ENCODE measurements at places on chromosomes 7 and 10.

DNA sequence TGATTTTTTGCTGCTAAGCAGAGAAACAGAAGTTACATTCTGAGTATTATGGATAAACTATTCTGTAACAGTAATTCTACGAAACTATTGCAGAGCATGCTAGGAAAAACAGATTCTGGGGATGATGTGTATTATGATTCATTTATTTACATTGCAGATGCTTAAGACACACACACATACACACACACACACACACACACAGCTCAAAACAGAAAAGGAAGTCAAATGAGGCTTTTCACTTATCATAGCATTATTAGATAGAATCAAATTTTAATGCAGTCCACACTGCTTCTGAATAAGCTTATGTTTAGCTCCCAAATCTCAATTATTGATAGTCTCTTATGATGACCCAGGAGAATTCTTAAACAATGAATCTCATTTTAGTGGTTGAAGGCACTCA is 307.2 kb downstream of the HGF start:
- DNase-seq: no peak

DNA sequence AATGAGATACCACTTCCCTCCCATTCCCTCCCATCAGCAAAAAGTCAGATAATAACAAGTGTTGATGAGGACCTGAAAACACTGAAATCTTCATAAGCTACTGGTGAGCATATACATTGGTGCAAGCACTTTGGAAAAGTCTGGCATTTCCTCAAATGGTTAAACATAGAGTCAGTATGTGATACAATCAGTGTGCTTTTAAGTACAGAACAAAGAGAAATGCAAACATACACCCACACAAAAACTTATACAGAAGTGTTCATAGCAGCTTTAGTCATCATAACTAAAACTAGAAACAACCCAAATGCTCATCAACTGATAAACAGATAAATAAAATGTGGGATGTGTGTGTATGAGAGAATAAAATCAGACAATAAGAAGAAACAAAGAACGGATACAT is 261.9 kb downstream of the ELMO1 start:
- no peak for DNase-seq

- DNase-seq: no peak
Measured at GRCh38 chr7:20358762-20359282, 28.1 kb downstream of the ITGB8 start.

DNA sequence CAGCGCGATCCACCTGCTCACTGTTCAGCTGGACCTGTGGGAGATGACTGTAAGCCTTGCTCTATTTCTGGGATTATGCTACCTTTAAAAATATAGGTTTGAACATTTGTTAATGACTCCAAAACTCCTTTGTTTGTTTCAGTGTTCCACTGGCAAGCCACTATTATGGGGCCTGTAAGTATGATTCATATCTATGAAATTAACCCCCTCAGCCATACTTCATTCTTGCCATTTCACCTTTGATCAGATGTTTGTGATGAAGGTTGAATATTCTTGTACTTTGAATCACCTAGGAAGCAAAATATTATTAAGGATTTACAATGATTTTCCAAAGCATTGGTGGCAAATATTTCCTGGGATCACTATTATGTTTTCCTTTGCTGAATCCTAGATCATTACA is 23.9 kb upstream of the TFAM start:
- no peak for DNase-seq

- no peak for DNase-seq
Measured at GRCh38 chr10:1573334-1573969, 163.9 kb downstream of the ADARB2 start.

GRCh38 chr7:91169830-91170191 is 94.4 kb upstream of the FZD1 start:
- no peak for DNase-seq

- DNase-seq: no peak
Measured at GRCh38 chr7:85186521-85187241, at the start of gene SEMA3D. TSS of gene SEMA3D (minus strand) at chr7:85187056. CDS start at chr7:85121891, 65,165 bp downstream.

DNA sequence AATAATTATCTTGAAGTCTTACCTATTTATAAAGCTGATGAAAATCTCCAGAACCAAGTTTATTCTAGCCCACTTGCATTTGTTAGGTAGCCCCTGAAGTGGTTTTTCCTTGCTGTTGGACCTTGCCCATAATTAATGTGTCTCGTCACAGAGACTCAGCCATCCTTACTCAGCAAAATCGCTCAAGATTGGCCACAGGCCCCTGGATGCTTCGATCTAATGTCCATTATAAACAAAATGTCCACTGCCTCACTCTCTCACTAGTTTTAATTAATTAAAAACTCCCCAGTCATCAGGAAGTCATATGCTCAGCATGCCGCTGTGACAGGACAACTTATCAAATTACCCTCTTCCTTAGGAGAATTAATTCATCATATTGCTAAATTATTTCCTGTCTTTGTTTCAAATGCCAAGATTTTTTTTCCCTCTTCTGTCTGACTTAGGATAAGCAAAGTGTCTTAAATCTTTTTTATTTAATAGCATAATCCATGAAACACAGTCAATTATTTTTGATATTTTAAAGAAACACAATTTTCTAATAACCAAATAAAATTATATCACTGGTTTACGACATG is 126.8 kb upstream of the PCLO start:
- DNase-seq: no peak

DNA sequence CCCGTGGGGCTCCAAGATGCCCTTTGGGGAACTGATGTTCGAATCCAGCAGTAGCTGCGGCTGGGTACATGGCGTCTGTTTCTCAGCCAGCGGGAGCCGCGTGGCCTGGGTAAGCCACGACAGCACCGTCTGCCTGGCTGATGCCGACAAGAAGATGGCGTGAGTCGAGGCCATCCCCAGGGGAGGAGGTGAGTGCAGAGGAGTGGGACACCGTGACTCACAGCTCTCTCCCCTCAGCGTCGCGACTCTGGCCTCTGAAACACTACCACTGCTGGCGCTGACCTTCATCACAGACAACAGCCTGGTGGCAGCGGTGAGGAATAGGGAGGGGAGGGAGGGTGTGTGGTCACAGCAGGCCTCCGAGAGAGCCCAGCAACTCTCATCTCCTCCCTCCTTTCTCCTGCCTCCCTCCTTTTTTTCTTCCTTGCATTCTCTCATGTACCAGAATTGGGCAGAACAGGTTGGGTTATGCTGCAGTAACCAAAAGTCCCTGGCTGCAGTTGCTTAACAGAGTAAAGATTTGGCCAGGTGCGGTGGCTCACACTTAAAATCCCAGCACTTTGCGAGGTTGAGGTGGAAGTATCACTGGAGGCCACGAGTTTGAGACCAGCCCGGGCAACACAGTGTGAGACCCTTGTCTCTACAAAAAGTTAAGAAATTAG is 16.5 kb downstream of the ARPC1B start:
- no peak for DNase-seq

GRCh38 chr7:155979566-155979965 is 167.3 kb upstream of the SHH start:
- no peak for DNase-seq

- DNase-seq: no peak
Measured at GRCh38 chr7:42662862-42663261, 249.0 kb downstream of the C7orf25 start.

GRCh38 chr7:137006293-137006692 is 137.8 kb downstream of the CHRM2 start:
- DNase-seq: no peak

GRCh38 chr7:143434660-143435059 is 8.6 kb upstream of the TAS2R60 start:
- DNase-seq: no peak

DNA sequence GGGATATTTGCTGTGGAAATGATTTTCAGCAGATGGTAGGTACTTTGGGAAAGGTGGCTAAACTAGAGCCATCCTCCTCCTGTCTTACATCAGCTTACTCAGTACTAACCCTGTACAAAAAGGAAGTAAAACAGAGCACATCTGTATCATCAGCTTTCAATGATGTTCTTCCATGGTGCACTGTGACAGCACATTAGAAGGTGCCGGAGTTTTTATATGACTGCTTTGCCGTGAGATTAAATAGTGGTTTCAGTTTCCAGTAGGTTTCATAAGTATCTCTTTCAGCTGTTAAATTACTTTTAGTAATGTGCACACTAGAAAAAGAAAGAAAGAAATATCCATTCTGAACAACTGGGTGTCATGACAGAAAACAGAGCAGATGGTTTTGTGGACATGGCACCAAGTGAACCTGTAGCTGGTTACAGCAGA is 86.5 kb downstream of the ARID5B start:
- DNase-seq: no peak

DNA sequence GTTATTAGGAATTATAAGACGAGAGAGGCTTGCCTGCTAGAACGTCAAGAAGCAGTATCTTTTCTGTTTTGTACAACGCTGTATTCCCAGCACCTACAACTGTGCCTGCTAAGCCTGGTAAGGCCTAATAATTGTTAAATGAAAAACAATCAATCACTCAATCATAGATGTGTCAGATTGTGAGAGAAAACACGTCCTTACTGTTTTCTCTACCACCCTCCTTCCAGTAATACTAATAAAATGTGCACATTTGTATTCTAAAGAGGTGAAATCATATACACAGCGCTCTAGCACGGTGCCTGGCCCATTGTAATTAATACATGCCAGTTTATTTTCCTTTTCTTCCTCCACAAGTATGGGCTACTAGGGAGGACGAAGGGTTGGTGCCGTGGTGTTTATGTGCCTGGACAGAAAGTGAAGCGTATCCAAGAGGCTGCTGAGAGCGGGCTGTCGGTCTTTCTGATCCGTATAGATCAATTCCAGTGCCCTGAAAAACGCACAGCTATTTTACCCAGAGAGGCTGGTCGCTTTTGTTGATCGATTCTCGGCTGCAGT is 1.5 kb upstream of the AUTS2 start:
- DNase-seq: no peak

DNA sequence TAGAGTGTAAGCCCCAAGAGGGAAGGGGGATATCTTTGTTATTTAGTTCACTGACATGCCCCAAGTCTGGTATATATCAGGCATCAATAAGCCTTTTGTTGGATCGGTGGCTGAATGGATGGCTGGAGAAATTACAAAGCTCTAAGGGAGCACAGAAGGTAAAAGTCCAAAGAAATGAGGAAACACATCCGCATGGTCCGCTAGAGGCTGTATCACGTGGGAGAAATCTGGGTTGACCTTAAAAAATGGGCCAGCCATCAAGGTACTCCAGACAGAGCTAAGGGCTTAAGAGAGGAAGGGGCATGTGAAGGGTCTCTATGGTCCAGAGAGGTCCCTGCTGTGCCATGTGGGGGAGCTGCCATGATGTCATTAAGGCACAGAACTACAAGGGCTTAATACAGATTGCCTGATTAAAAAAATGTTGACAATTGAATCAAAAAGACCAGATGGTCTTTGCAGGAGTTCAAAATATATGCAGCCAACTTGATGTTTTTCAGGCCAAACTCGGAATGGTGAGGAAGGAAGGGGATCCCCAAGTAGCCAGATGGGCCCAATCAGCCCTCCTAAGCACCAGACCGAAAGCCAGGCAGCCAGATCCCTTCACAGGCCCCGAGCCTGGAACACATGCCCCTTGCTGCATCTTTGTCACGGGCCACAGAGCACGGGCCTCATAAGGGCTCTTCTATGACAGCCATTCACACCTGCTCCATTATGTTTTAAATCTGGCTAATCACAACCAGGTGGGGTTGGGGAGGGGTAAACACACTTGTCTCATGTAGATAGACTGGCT is 31.9 kb downstream of the SCRN1 start:
- DNase-seq: no peak

DNA sequence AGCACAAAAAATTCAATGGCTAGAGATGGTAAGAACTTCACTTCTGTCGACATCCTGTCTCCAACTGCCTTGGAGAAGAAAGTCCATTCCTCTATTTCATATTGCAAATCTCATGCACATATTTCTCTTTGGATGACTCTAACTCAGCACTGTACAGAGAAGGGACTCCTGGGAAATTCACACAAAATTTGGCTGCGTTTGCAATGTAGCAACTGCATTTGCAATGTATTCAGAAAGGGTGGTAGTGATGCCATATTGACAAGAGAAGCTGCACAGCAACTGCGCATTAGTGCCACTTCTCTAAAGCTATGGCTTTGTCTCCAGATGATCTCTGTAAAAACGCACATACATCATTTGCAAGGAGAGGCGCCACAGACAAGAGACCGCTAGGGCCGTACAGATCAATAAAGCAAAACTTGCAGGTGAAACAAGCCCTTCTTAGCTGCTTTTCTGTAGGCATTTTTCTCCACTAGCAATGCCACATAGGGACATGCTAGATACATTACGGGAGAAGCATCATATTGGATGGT is 389.5 kb downstream of the TCERG1L start:
- DNase-seq: no peak

DNA sequence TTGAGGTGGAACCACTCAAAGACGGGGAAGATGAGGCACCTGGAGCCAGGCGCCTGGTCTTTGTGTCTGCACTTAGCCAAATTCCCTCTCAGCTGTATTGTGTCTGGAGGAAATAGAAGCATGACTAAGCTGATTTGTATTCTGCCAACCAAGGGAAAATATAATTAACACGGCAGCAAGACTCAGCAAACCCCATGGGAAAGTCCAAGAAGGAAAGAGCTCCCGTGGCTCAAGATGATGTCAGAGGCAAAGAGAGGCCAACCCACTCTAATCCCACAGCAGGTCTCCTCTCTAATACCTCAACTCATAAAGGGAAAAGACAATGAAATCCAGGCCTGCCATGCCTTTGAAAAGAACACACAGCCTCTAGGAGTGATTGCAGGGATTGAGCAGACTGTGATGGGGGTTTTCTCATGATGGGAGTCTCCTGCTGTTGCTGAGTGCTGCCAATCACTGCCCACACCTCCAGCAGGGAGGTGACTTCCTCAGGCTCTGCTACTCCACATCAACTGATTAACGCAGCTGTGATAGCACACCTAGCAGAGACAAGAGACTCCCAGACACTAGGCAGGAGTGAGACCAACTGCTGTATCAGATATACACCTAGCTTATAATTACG is 255.5 kb upstream of the C7orf33 start:
- DNase-seq: no peak

GRCh38 chr10:127159648-127160245 is 36.6 kb downstream of the INSYN2A start:
- no peak for DNase-seq

GRCh38 chr10:12501324-12501723 is 152.0 kb downstream of the CAMK1D start:
- DNase-seq: no peak

DNA sequence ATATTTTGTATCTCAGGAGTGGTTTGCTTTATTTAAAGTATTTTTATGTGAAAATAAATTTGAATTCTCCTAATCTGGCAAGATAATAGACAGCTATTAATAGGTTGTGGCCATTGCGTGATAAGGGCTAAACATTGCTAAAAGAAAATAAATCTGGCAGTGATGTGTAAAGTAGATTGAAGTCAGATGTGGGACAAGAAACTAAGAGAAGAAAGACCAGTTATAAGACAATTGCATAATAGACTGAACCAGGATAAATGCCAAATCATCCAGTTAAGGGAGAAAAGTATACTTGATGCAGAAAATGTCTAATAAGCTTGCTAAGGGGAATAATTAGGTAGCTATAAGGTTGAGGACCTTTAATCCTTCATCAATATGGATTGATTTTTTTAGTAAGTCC is 197.5 kb upstream of the CSTF2T start:
- DNase-seq: no peak

DNA sequence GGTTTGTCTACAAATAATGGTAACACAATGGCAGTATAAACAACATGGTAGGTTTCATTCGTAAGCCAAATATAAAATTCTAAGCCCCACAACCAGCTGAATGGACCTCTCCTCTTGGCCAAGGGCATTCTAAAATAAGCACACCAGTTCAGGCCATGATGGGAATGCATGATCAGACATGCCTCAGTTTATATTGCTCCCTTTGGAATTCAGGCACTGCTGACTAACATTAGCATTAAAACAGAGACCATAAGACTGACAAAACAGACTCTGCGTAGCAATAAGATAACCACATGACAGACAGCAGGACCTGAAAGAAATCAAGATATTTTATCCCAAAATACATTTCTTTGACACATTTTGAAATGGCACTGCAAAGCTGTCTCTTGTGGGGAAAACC is 125.8 kb downstream of the FAM107B start:
- DNase-seq: no peak
